ENCODE measurements at places on chromosomes 12 and 14.
A peak's percentile ranks its signal among the peaks of the same experiment; 100 is the strongest.

- no peak for DNase-seq
Observed at GRCh38 chr14:101103321-101103901, 199.9 kb upstream of the RTL1 start.

- DNase-seq, result no peak
Observed at GRCh38 chr12:113757221-113758002, 208.7 kb downstream of the RBM19 start.

DNA sequence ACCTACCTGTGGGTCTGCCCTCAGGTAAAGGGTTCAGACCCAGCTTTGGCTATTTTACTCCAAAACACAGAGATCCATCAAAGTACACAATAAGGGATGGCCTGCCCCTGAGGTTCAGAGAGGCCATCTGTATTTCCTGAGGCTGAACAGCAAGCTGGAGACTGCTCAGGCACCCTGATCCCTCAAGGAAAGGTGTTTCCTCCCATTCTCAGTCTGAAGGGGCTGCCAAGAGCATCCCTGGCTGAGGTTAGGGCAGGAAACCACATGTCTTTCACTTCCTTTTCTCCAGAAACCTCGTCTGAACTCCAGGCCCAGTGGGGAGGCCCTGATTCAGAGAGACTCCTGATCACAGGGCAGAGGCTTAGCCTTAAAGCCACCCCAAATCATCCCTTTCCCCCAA is 1.5 kb downstream of the RILPL1 start:
- DNase-seq, result no peak

DNA sequence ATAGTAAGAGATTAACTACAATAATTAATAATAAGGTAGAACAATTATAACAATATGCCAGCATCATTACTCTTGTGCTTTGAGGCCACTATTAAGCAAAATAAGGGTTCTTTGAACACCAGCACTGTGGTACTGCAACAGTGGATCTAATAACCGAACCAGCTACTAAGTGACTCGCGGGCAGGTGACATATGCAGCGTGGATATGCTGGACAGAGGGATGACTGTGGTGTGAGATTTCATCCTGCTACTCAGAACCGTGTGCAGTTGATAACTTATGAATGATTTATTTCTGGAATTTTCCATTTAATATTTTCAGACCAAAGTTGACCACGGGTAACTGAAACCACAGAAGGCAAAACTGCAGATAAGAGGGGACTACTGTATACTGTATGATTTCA is 34.4 kb downstream of the BMAL2 start:
- DNase-seq, result peak; percentile 42

All from amniotic epithelial cell (primary cell).